ENCODE measurements at places on chromosomes 12 and 14.

DNA sequence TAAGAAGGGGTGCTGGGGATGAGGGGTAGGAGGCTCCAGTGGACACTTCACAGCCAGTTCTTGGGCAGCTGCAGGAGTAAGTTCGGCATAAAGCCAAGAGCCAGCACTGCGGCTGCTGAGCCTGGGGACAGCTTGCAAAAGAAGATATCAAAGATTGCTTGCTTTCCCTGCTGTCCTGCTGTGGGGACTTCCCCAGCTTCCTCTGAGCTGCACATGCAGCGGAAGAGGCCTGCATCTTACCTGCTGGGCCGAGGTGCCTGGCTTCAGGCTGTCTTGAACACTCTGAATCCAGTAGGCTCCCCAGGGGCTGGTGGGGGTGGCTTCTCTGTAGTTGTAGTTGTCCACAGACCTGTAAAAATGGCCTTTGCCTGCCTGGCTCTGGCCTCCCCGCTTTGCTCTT, 1.3 kb downstream of the CHGA start:
- no peak for DNase-seq

- DNase-seq, result no peak
Observed at GRCh38 chr12:92581604-92582003, 121.2 kb upstream of the PLEKHG7 start.

GRCh38 chr14:81157431-81157830, 63.3 kb downstream of the GTF2A1 start:
- DNase-seq, result no peak

DNA sequence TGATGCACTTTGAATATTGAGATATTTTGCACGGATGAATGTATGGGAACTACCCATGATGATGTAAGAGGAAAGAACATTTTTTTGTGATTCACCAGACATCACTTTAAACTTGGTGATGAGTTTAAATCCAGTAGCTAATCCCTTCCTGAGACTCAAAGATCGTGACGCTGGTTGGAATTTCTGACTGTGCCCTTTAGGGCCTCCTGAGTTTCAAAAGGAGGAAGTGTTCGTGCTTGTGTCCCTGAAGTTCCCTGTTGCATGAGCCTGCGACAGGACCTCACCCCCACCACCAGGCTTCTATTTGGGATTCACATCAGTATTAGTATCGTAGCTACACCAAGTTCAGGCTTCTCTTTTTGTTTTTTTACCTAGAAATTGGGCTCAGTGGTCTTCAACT, 18.6 kb upstream of the RIN3 start:
- DNase-seq, result no peak

- no peak for DNase-seq
Observed at GRCh38 chr14:81423504-81423903, 23.4 kb upstream of the STON2 start.

DNA sequence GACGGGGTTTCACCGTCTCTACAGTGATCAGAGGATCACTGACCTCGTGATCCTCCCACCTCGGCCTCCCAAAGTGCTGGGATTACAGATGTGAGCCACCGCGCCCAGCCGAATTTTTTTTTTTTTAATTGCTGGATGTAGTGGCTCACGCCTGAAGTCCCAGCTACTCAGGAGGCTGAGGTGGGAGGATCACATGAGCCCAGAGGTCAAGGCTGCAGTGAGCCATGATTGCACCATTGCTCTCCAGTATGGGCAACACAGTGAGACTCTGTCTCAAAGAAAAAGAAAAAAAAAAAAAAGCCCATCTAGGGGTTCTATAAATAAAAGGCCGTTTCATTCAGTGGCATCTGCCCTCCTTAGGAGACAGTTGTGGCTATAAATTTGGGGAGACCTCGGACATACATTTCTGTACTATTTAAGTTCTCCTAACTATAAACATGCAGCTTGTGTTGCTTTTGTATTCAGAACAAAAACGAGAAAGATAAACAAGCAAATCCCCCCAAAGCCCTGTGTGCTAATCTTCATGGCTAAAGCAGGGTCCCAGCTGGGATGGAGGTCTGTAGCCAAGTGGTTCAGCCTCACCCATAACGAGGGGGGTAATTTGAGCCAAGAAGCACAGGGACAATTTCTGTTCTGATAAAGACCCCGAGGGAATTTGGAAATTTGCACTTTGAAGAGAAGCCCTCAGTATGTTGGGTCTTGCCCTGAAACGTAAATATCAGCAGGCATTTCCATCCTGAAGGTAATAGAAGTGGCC, 35.0 kb upstream of the BCL7A start:
- no peak for DNase-seq

Data from NCI-H1436 treated with DMSO at 0.1 percent for 48 hours (cell line).